EH (cell line): ENCODE measurements at places on chromosomes 11 and 22.

DNA sequence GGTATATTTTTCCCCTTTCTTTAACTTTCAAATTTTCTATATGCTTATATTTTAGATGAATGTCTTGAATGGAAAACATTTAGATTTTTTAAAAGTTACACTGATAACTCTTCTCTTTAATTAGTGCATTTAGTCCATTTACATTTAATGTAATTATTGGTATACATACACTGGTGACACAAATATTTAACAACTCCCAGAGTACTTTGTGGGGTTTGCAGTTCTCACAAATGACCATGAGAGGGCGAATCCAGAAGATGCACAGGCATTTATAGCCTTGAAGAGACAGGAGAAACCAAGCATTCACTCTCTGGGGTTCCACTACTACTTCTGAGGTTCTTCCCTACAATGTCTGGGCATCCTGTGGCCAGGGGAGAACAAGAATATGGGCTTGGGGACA lies 125.1 kb downstream of the TIMP3 start:
- DNase-seq = peak; percentile 37

- no peak for DNase-seq
Observed at GRCh38 chr22:28148816-28149465, 229.9 kb upstream of the PITPNB start.

DNA sequence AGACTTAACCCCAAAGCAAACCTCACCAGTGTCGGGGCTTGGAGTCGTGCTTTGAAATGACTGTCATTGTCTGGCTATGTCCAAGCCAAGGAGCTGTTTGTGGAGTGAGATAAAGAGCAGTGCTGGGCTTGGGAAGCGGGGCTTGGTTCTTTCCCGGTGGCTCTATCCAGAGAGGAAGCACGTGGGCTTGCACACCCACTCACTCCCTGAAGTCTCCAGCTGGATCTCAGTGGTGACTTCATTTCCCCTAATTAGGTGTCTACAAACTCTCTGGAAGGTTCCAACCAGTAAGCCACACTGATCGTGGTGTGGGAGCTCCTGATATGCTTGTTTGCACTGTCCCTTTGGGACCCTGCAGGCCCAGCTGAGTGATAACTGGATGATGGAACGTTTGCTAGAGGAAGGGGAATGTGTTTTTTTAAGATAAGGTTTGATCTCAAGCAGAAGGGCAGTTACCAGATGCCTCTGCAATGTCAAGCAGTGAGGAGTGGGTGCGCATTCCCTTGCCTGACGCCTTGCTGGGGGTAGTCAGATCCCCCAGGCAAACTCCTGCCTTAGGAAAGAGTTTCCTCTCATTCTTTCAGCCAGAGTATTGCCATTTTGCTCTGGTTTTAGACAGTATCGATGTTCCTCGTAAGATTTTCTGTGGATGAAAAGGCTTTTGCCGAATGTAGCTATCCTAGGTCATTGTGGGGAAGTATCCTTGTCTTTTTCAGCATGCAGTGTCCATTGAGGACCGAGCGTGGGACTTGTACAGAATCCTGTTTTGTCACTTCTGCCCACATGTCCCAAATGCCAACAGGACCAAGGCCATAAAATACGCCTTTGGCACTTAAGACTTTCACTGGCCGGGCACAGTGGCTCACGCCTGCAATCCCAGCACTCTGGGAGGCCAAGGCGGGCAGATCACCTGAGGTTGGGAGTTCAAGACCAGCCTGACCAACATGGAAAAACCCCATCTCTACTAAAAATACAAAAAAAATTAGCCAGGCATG lies 90.9 kb downstream of the MICAL2 start:
- DNase-seq = peak; percentile 100

DNA sequence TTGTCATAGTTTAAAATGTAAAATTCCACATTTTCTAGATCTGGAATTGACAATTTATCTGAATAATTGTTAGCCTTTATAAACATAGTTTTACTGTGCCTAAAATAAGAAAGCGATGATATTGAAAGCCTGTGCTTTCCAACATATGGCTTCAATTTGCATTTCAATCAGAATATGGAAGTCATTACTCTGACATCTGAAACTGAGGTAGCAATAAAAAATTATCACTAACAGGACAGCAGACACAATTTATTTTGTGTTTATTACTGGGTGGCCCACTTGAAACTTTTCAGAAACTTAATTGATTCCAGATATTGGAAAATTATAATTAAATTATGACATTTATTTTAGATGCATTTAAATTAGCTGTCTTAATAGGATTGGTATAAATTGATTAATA lies 78.5 kb downstream of the TMEM135 start:
- DNase-seq = peak; percentile 4

DNA sequence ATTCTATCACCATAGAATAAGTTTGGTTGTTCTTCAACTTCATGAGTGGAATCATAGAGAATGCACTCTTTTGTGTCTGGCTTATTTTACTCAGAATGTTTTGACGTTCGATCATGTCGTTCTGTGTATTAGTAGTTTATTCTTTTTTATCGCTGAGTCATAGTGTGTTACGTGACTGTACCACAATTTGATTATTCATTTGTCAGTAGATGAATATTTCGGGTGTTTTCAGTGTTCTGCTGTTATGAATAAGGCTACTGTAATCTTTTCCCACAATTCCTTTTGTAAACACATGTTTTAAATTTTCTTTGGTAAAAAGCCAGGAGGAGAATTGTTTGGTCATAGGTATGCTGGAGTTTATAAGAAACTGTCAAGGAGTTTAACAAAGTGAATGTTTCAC lies 279.9 kb upstream of the B3GAT1 start:
- DNase-seq = no peak

GRCh38 chr11:5815534-5815933 lies 6.8 kb downstream of the OR52N2 start:
- no peak for DNase-seq

DNA sequence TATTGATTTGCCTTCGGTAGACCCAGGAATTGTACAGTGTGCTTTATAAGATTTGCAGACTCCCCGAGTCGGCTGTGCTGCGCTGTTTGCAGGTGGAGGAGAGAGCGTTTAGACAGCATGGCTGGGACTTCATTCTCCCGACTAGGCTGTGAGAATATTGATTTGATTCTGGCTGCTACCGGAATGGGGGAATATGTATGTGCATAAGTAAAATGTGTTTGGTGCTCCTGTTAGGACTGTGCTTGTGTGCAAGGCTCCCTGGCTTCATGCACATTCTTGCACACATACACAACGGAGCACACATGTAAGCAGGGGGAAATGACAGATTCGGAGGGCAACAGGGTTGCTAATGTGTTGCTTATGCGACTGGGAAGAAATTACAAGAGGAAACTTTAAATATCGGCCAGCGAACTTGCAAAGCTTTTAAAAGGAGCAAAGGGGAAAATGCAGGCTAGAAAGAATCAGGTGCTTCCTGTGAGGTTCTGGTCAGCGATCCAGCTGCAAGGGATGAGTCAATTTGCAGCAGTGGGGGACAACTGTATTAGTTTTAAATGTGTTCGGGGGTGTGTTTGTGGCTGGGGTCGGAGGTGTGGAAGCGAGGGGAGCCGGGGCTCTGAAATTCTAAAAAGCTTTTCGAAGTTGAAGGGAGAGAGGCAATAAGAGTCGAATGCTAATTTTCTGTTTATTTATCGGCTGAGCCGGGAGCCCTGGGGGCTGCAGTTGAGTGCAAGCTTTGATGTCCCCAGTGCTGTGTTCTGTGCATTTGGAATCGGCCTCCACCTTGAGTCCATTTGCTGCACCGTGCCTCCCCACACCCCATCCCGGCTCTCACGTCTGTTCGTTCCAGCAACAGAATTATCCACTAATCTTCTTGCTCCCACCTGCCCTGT lies 731 bp downstream of the NTM start:
- no peak for DNase-seq

DNA sequence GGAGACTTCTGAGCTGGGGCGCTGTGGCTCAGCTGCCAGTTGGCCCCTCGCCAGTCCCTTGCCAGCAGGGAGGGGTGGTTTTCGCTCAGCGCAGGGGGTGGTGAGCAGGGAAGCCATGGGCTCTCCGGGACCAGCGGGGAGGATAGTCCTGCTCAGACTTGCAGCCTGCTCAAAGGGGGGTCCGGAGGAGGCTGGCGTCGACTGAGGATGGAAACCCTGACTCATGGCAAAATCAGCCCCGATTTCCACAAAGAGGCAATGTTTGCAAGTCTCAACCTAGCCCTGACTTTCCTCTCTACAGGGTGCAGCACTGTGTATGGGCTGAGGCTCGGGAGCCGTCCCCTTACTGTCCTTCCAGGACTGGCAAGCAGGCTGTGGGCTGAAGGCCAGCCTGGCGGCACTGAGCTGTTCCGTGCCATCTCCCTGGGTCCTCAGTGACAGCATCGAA lies 35.1 kb downstream of the FBLN1 start:
- peak; percentile 97 for DNase-seq

GRCh38 chr11:117869604-117870003 lies 6.9 kb downstream of the FXYD6 start:
- no peak for DNase-seq
